Stimulated activated CD8-positive, alpha-beta memory T cell treated with anti-CD3 and anti-CD28 coated beads, Interleukin-4, amount 100 ng/mL, for 1 hour (primary cell): ENCODE measurements at places on chromosomes 1 and 21.

DNA sequence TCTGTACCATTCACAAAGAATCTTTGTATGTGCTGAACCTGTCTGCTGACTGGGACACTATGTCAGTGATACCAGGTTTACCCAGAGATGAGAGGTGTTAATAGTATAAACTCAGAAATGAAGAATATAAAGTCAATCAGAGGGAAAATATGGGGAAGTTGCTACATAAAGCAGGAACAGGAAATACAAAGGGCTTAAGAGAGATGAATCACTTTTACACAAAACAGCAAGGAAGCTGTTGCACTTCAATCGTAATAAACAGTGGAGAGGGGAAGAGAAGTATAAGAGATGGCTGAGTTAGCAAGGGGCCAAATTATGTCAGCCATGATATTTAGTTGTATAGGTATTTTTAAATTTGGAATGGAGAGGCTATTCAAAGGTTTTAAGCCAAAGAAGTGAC, 890.2 kb upstream of the NCAM2 start:
- no peak for DNase-seq

DNA sequence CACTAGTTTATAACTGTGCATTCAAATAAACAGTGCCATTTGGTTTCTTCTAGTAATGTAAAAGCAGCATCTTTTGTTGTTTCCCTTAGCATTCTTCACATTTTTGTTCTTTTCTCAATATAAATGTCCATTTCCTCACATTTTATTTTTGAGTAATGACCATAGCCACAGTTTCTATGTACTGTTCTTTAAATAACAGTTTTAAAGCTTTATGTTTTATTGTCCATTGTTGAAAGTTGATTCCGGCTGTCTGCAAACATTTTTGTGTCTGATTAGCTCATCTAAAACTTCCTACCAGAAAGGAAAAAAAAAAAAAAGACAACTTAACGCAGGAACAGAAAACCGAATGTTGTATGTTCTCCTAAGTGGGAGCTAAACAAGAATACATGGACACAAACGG, 139.7 kb downstream of the MAGI3 start:
- DNase-seq: no peak

- DNase-seq: no peak
These were observed 24.1 kb downstream of the ETNK2 start for GRCh38 chr1:204127597-204128242.

- no peak for DNase-seq
These were observed 25.1 kb upstream of the CLIC4 start for GRCh38 chr1:24720152-24720551.

DNA sequence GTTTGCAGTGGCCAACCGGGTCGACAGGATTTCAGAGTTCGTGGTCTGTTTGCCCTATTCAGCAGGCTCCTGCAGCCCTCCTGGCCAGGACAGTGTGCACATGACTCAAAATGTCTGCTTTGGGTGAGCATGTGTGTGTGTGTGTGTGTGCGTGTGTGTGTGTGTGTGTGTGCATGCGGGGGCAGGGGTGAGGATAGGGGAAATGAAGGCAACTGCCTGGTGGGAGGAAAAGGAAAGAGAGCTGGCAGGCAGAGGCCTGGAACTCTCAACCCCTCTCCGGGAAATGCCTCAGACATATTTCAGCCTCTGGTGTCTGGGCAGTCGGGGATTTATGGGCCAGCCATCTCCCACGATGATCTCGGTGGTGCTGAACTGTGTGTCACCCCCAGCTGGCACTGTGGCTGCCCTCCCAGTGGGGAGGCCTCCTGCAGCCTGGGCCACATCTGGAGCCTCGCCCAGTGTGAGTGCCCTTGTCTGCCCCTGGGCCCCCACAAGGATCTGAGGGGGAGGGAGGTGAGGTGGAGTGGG, 15.2 kb downstream of the CDCP2 start:
- DNase-seq: no peak

GRCh38 chr21:35932232-35932911, 128.0 kb downstream of the SETD4 start:
- no peak for DNase-seq

DNA sequence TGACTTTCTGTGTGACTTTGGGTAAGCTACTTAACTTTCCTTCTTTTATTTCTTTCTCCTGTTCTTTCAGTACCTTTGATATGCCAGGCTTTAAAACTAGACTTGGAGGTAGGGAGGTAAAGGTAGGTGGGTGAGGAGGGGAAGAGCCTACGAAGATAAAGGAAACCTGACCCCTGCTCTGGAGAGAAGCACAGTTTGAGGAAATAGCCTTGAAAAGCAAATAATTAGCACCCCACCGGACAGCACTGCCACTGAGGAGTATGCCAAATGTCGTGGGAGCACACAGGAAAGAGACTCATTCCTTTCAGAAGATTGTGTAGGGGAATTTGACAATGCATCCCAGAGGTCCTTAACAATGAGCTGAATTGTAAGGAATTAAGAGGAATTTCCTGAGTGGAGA, 65.2 kb upstream of the SPAG17 start:
- no peak for DNase-seq

- no peak for DNase-seq
These were observed 25.3 kb downstream of the SLC30A7 start for GRCh38 chr1:100921110-100921706.

GRCh38 chr1:199396456-199396855, 631.1 kb upstream of the NR5A2 start:
- DNase-seq: no peak

DNA sequence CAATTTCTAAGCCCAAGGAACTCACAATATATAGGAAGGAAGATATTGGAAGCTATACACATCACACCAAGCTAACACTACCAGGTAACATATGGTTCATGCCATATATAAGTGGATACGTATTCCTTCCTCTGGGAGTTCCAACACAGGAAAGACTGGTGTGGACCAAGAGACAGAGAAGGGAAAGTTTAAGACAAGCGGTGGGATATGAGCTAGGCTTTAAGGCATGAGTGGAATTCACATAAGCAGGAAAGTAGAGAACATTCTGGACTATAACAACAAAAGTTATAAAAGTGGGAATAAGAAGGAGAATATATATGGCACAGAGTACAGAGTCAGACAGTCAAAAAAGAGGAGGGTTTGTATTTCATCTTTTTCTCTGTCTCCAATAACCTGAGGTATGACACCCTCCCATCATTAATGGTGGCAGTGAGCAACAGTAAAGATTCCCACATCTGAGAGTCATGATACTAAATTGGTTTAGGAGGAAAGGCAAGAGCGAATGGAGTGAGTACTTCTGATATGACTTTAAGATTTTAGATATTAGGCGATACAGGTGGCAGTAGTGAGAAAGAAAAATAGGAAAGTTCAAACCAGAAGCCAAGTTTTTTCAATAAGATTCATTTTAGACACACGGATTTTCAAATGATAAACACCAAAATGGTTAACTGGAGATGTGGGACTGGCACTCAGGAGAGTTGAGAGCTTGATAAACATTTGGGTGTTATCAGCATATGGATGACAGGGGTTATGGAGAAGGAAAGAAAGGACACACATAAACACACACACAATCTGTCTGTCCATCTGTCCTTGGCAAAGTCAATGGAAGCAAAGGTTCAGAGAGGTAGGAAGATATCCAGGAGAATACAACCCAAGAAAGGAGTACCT, 87.4 kb upstream of the TTC39A start:
- no peak for DNase-seq

GRCh38 chr1:47558601-47559593, 121.1 kb downstream of the FOXD2 start:
- DNase-seq: no peak

DNA sequence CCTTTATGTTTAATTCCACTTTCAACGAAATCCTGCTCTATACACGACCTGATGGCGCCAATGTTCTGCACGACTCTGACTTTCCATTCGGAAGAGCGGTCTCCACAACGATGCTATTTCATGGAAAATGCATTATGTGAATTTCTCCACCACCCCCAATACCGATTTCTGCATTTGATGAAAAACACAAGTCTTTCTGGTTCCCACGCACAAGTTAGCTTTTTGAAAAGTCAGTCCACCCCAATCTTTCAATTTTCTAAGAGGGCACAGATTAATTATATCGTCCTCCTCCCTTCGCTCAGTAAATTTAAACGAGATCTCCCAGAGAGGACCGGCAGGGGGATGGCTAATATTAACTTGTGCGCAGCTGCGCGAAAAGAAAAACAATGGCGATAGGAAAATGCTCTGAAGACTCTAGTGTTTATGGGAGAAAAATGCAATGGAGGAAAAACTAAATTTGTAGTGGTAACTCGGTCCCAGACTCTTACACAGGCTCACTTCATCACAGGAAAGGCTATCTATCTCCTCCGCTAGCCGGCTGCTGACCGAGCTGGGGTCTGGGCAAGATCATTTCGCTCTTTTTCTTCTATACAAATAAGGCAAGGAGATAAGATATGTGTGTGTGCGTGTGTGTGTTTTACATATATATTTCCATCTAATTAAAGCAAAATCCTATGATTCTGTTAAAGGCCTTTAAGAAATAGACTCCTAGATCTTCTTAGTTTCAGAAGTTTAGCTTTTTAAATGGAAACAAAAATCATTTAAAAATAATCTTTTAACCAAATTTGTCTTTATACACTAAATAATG, 1.2 kb upstream of the LHX8 start:
- no peak for DNase-seq

DNA sequence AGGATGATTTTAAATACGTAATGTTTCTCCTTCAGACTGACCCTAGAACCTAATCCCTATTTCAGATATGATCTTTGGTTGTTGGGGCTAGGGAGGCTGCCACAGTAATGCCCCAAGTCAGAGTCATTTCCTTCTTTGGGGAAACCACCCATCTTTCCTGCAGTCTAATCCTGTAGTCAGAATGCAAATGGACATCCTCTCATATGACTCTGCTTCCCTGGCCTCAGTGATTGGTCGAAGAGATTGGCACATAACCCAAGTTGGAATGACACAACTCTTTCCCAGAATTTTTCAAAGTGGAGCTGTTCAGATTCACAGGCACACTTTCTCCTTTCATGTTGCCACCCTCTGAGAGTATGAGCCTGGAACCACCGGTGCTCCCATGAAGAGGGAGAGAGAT, 58.8 kb upstream of the ZNF644 start:
- DNase-seq: no peak

GRCh38 chr1:118905196-118905595, 82.9 kb downstream of the TBX15 start:
- no peak for DNase-seq

- DNase-seq: no peak
These were observed 26.8 kb downstream of the UMODL1 start for GRCh38 chr21:42097860-42098454.

- DNase-seq: no peak
These were observed 347.6 kb downstream of the PTPRC start for GRCh38 chr1:198986442-198986841.

DNA sequence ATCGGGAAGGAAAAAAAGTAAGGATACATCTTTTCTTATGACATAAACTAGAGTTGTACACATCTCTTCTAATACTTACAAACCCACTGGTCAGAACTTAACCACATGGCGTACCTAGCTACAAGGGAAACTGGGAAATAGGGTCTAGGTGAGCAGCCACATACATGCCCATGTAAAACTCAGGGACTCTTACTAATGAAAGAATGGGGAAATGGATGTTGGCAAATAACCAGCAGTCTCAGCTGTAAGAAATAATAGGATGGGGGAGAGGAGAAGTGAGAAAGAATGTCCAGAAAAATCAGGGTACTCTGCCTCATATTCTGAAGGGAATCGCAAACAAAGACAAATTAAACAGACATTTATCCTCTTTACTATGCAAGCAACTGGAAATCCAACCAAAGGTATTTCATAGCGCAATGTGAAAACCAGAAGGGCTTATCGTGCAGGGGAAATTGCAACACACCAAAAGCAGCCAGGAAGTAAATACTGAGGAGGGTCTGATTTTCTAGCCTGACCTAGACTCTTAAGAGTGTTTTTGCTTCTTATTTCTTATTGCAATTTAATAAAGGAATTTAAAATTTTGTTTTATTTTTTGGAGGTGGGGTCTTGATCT, 17.5 kb downstream of the GTF2B start:
- DNase-seq: no peak

DNA sequence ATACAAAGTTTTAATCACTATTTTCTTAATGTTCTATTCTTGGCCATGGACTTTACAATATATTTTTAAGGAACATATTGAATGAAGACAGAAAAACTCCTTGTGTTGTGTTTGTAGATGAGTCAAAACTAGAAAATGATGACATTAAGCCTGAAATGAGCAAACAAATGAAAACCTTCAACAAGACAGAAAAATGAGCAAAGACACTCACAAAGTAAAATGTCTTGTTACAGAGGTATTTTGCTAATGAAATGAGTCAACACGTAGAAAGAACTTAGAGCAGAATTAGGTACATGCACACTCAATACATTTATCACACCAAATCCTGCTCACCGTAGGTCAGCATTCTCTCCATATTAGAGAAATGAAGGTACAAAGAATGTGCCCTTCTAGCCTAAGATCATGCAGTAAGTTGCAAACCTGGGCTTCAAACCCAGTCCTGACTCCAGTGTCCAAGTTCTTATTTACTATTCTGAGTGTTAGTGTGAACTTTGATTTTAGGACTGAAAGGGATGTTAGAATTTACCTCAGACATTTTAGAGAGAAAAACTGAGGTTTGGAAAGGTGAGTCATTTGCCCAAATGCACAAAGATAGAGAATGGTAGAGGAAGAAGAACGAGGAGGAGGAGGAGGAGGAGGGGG, 133.9 kb upstream of the SGIP1 start:
- DNase-seq: no peak

GRCh38 chr1:18328803-18329202, 151.9 kb upstream of the KLHDC7A start:
- no peak for DNase-seq

DNA sequence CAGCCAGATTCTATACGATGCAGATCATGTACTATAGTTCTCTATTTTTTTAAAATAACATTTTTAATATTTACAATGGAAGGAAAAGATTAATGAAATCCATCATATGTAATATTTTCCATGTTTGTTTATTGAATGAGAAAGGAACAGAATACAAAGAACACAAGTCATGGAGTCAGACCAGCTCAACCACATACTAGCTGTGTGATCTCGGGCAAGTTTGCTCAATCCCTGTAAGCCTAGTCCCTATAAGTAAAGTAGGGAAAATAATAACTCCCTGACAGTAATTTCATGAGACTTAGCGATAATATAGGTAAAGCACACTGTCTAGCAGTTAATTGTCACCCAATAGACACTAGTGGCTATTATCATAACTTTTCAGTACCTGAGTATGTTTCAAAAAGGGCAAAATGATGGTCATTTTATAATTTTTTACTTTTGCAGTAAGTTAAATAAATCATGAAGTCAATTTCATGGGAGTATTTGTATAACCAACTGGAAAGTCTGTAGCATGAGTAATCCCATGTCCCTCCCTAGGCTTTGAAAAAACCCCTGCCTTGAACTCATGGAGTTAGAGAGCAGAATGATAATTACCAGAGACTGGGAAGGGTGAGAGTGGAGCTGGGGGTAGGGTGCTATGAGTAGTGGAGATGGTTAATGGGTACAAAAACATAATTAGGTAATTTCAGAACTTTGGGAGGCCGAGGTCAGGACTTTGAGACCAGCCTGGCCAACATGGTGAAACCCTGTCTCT, 37.0 kb upstream of the EPS15 start:
- no peak for DNase-seq

DNA sequence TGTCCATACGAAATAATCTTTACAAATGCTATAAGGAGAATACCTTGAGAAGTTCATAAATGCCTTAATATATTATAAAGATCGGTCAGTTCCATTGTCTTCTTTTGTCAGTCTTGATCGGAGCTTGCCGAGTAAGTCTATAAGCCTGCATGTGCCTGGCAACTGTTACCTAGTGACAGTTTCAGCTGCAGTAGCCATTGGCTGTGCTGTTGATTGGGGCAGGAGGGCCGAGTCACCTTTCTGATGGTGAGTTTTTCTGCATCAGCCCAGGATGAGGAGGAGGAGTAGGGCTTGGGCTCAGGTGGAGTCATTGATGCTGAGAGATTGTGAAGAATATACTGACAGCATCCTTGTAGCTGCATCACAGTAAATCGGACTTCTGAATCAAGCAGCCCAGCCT, 1.9 kb upstream of the GPR52 start:
- DNase-seq: no peak
